ENCODE measurements at places on chromosomes 11 and 22.
A peak's percentile ranks its signal among the peaks of the same experiment; 100 is the strongest.

DNA sequence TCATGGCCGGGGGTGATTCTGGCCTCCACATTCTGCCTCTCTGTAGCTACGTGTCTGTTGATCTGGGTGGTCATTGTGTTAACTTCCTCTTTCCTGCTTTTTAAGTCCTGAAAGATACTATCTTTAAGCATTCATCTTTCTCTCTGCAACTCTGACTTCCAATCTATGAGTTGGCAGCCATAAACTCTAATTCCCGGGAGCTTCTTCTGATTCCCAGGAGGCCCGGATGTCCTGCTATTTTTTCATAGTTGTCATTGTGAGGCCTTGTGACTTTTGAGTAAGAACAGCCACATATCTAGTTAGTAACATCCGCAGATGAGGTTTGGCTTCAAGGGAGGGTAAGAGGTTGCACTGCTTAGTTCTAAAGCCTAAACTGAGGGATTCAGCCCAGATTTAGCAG, 107.8 kb downstream of the SYN3 start:
- DNase-seq, result no peak

GRCh38 chr22:48749555-48750227, 1078.0 kb downstream of the BRD1 start:
- no peak for DNase-seq

- DNase-seq, result no peak
These were observed 93.2 kb upstream of the PRR5 start for GRCh38 chr22:44608597-44609399.

- no peak for DNase-seq
These were observed 45.8 kb downstream of the RCN1 start for GRCh38 chr11:32136657-32137056.

DNA sequence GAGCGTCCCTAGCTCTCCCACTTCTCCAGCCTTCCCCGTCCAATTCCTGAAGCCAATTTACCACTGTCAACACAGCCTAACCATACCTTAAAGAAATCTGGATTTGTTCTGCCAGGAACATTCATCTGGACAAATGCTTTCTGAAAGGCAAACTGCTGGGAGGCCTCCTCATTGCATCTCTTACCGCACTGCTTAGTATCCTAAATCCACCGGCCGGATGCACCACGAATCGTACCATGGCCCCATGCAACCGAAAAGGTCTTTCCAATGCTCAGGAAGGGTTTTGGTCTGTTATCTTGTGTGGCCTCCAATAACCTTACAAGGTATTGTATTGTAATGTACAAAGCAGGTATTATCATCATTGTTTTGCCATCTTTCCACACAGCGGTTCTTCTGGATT, 57.6 kb downstream of the MYH9 start:
- DNase-seq, result no peak

- peak; percentile 68 for DNase-seq
These were observed 133.6 kb upstream of the C11orf58 start for GRCh38 chr11:16604794-16605388.

GRCh38 chr22:45960477-45961386, 16.2 kb downstream of the WNT7B start:
- no peak for DNase-seq

GRCh38 chr11:30510750-30511149, 75.4 kb downstream of the MPPED2 start:
- no peak for DNase-seq

GRCh38 chr11:64918017-64918416, 1.0 kb upstream of the ATG2A start:
- peak; percentile 60 for DNase-seq

DNA sequence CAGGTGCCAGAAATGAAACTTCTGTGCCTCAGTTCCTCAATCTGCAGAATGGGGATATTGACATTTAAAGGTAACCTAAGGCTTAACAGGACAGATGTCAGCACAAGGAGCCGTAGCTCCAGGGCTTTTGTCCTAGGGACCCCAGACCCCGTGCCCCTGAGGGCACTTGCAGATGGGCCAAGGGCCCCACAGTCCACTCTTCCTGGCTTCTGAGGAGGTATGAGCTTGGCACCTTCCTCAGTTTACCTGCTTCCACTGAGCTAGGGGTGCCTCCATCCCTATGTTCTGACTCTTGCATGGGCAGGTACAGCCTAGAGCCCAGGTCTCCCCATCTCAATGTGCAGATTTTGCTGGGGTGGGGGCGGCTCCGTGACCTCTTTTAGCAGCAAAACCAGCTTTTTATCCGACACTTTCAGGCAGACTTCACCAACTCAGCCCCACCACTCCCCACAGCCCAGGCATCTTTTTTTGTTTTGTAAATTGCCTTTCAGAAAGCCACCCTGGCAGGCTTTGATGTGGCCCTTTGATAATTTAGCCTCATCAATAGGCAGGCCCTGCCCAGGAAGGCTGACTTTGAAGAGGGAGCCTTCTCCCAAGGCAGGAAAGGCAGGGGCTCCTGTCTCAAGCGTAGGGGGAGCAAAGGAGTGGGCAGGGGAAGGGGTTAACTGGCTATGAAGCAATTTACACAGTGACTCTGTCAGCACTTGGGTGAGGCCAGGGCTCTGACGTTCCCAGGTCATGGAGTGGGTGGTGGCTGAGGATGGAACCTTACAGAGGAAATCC, 23.7 kb upstream of the FGF3 start:
- DNase-seq, result no peak

DNA sequence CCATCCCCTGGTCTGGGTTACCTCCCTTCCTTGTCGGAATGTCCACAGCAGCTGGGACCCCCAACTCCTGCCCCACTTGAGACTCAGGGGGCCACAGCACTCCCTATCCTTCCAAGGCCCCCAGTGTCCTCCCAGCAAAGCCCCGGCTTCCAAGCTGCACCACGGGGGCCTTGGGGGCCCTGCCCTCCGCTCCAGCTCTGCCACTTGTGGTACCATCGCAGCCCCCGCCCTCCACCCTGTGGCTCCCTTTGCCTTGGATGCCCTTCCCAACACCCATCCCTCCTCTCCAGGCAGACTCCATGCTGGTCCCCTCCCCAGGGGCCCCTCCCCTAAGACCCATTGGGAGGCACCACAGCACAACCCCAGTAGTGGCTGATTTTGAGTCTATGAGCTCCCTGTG, 17.3 kb downstream of the TMEM258 start:
- DNase-seq, result no peak

DNA sequence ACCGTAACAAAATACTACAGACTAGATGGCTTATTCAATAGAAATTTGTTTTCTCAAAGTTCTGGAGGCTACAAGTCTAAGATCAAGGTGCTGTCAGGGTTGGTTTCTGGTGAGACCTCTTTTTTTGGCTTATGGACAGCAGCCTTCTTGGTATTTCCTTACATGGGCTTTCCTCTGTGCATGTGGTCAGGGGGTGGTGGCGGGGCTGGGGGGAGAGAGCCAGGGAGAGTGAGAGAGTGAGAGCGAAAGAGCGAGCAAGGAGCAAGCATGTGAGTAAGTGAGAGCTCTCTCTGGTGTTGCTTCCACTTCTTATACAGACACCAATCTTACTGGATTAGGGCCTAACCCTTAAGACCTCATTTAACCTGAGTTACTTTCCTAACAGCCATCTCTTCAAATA, 181.5 kb downstream of the TMEM135 start:
- no peak for DNase-seq

DNA sequence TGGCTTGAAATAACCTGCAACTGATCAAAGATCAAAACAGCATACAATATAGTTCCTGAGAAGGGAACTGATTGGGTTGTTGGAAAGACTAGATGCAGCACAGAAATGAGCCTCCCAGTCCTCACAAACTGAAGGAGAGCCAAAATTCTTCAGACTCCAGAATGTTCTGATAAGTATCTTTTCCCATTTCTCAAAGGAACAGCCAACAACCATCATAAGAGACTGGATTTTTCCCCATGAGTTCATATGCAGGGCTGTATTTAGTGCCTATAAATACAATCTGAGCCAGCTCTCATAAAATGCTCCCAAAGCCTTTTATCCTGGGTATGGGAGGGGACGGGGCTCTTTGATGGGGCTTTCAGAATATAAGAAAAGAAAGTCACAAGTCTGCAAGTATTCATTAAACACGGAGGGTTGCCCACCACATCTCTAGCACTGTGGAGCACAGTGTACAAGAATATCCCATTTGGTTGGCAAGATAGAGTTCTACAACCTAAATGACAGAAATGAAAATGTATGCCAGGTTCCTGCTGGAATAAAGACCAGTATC, 50.7 kb upstream of the LYVE1 start:
- DNase-seq, result no peak
